Neural crest cell (in vitro differentiated cells): ENCODE measurements at places on chromosomes 2 and 18. TPM values are rescaled to one million over a fixed set of nuclear protein-coding genes. Genes with fewer than 3 reads are reported as not detected.

DNA sequence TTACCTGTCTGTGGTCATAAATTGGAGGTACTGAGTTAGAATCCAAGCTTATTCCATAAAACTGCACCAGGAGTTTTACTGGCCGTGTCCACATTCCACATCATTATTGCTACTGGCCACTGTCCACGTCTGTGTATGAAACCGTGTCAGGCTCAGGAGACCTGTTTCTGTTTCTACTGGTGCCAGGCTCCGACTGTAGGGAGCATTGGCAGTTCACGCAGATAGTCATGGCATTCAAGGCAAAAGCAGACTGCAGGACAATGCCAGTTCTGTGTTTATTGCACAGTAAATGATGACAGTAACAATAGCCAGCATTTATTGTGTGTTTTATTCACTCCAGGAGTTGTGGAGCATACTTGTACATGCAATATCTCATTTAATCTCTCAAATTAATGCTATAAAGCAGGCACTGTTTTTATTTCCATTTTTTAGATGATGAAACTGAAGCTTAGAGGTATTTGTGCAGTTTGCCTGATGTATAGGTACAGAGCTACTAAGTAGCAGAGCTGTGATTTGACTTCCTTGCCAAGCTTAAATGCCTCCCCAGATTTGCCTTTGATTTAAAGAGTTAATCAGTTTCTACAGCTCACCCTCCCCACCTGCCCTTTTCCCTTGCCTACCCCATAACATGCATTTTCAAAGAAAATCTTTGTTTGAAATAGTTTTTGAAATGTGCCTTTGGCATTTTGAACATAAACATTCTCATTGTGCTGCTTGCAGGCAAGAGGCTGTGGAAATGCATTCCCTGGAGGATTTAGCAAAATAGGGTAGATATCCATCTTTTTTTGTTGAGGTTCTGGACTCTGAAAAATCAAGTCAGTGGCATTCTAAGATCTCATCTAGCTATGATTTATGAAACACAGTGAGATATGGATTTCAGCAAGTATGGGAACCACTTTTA is 55.5 kb downstream of the MAP4K4 start:
- H3K36me3 ChIP-seq: peaks cover 7% of the 10 kb centered on the region
- H3K4me3 ChIP-seq: peak overlapping the region; percentile 73

Gene PDE11A
- 0.23 and 0.28 TPM in 2 replicates for total RNA-seq

DNA sequence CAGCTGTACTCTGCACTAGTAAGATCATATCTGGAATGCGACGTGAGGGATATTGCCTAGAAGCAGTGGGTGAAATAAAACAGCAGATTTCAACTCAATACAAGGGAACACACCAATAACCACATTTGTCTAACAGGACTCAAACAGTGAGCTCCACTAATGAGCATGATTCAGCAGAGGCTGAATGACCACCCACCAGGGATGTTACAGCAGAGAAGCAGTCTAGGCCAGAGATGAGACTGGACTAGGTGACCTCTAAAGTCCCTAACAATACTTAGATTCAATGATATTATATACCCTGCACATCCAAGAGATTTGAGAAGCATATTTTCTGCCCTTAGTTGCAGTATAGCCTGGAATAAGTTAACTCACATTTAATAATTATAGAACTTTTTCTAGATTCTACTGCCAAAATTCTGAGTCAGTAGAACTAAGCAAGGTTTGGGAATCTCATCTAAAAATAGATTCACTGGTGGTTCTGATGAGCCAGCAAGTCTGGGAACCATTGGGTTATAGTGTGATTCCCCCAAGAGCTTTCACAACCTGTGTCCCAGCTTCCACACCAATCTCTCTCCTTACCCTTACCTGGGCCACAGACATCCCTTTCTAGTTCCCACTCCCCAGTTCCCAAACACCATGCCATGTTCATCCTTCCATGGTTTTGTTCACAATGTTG is 6.3 kb downstream of the THOC1 start:
- H3K4me1 ChIP-seq: peaks cover 5% of the 10 kb centered on the region
- H3K27ac ChIP-seq: no peak overlapping the region

DNA sequence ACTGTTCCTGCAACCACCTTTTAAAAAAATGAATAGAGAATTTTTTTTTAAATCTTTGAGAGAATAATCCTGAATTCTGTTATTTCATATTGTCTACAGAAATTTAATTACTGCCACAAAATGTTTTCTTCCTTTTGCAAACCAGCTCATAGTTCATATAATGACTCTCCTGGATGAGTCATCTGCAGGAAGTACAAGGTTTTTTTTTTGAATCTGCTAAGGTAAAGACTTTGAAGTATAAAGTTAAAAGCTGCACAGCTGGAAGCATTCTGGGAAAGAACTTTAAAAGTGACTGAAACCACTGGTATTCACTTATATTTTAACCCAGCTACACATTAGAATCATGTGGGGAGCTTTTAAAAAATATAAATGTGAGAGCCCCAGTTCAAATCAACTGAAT is 25.4 kb downstream of the SESTD1 start:
- DNase-seq: no peak
- H3K27ac ChIP-seq: no peak overlapping the region
- no peaks in the 10 kb centered on the region for H3K27me3 ChIP-seq
- H3K4me3 ChIP-seq: no peak overlapping the region
- peaks cover 26% of the 10 kb centered on the region for H3K36me3 ChIP-seq

Gene SERPINB5
- not detected in 2 replicates for total RNA-seq

Gene CENPO
- 69.3 and 69.7 TPM in 2 replicates for total RNA-seq

DNA sequence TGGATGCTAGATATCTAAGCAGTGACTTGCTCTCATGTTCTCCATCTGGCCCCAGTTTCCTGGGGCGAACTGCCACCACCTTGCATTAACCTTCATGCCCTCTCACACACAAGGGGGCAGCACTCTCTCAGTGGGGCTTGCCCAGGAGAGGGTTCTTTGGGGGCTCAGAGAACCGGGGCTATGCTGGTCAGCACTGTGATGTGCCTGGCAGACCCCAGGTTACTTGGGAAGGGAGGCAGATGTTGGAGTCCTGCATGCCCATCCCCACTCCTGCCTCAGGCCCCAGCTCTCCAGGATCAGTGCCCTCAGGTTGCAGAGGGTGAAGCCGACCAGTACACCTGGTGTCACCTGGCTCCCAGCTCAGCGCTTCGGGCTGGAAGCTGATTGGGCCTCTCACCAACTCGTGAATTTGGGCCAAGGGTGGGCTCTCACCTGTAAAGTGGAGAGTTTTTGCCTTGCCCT is 396.2 kb upstream of the HS6ST1 start:
- peaks cover 11% of the 10 kb centered on the region for H3K4me1 ChIP-seq
- H3K27ac ChIP-seq: no peak overlapping the region

Gene NYAP2
- 0.35 and 0.36 TPM in 2 replicates for total RNA-seq

Gene CNTNAP5
- 0.56 and 1.1 TPM in 2 replicates for total RNA-seq

GRCh38 chr2:20212871-20213503 is 11.9 kb downstream of the SDC1 start:
- H3K27me3 ChIP-seq: no peaks in the 10 kb centered on the region
- DNase-seq: no peak
- no peak overlapping the region for H3K4me3 ChIP-seq
- H3K27ac ChIP-seq: no peak overlapping the region

DNA sequence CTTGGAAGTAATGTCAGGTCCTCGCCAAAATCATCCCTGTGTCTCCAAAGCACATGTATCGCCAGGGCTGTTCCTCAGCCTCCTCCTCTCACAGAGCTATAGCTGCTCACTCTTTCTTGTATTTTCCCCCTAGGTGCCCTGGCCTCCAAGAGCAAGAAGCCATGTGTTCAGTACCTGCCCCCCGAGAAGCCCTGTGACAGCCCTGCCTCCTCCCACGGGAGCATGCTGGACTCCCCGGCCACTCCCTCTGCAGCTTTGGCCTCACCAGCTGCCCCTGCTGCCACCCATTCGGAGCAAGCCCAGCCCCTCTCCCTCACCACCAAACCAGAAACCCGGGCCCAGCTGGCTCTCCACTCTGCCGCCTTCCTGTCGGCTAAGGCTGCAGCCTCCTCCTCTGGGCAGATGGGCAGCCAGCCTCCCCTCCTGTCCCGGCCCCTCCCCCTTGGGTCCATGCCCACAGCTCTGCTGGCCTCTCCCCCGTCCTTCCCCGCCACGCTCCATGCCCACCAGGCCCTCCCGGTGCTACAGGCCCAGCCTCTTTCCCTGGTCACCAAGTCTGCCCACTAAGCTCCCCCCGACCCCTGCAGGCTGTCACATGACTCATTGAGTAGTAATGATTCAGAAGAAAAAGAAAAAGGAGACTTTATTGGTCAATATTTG is 18.8 kb downstream of the TGOLN2 start:
- H3K4me1 ChIP-seq: peaks cover 4% of the 10 kb centered on the region
- no peaks in the 10 kb centered on the region for H3K36me3 ChIP-seq
- peak overlapping the region; percentile 90 for H3K27ac ChIP-seq
- H3K4me3 ChIP-seq: no peak overlapping the region
- no peak for DNase-seq

Gene AMER3
- total RNA-seq: 1.3 and 1.4 TPM in 2 replicates

DNA sequence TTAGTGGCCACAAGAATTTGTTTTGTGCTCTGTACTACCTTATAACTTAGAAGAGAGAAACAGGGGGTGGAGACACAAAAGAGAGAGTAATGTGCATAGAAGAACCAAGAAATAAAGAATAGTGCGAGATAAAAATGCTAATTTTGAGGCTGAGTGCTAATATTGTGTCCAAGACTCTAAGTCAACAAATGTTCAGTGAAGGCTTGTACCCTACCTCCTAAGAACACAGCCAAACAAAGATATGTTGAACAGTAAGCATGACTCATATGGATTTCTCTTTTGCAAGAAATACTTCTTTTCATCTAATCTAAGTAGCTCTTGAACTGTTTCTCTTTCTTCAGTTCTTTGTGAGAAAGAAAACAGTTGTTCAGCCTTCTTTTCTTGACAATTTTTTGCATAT is 45.2 kb downstream of the GAREM1 start:
- H3K27ac ChIP-seq: peak overlapping the region; percentile 54
- H3K4me1 ChIP-seq: peaks cover 64% of the 10 kb centered on the region
- H3K4me3 ChIP-seq: no peak overlapping the region
- H3K36me3 ChIP-seq: peaks cover 4% of the 10 kb centered on the region

DNA sequence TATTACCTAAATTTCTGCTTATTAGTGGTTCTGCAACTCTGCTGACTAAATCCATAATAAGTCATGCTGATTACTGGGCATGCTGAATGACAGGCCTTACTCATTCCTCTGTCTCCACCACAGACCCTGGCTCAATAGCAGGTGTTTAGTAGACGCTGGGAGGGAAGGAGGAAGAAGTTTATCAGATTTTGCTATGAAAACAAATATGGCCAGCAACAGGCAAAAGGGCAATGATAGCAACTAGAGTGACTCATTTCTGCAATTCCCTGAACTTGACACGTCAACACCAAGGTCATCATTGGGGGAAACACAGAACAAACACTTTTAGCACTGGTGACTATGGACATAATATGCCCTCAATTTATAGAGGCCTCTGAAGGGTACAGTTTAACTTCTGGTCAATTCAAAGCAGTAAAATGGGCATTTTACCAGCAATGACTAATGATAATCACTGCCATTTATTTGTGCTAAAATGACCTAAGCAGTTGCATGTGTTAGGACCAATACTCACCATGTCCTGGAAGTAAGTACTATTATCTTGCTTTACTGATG is 35.2 kb downstream of the TMEM163 start:
- H3K36me3 ChIP-seq: no peaks in the 10 kb centered on the region
- no peak overlapping the region for H3K4me3 ChIP-seq
- no peaks in the 10 kb centered on the region for H3K27me3 ChIP-seq
- DNase-seq: no peak
- no peaks in the 10 kb centered on the region for H3K4me1 ChIP-seq

Gene YPEL5
- 25.0 and 25.7 TPM in 2 replicates for total RNA-seq

DNA sequence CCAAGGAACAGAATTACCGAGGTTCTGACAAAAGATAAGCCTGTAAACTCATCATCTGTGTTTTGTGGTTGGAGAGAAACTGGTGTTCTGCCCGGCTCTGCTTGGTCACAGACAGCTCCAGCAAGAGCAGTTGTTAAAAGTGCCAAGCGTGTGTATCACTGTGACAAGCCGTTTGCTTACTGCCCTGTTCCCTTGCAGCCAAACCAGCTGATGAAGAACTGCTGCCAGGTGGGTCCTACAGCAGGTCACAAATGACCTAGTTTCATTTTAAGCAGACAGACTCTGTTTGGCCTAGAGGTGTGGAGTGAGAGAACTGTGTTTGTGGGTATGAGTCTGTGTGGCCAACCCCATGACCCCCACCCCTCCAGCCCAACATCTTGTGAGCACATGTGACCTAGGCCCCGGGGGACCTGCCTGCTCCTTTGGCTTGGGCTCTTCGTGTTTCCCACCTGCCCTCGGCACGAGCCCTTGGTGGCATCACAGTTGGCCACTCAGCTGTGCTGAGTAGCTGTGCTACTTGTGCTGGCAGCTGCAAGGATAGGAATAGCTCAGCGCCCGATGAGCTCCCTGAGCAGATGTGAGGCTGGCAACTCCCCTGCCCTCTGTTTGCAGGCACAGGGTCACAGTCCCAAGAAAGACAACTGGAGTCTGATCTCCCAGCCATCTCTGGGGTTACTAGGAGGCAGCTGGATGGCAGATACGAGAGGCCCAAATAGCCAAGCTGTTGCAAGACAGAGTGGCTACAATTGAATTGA is 9.7 kb downstream of the OXER1 start:
- H3K27me3 ChIP-seq: no peaks in the 10 kb centered on the region
- peaks cover 3% of the 10 kb centered on the region for H3K36me3 ChIP-seq
- DNase-seq: no peak
- no peak overlapping the region for H3K27ac ChIP-seq

DNA sequence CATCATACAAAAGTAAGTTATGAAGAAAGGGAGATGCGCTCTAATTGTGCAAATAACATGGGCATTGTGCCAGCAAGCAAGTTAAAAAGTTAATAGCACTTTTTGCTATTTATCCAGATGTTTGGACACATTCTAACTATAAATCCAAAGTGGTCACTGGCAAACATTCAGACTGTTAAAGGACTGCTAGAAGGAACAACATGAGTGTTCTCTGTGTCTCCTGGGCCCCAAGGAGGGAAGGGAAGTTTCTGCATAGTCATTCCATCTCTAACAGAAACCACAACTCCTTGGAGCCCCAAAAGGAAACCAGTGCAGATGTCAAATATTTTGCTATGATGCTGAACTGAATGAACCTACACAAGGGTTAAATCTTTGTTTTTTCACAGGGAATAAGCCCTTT is 213.3 kb upstream of the HNRNPA3 start:
- H3K4me3 ChIP-seq: no peak overlapping the region
- H3K36me3 ChIP-seq: no peaks in the 10 kb centered on the region
- no peak for DNase-seq
- H3K27ac ChIP-seq: no peak overlapping the region
- no peaks in the 10 kb centered on the region for H3K4me1 ChIP-seq
- no peaks in the 10 kb centered on the region for H3K27me3 ChIP-seq

Gene KIF1A
- total RNA-seq: 90.9 and 91.3 TPM in 2 replicates

DNA sequence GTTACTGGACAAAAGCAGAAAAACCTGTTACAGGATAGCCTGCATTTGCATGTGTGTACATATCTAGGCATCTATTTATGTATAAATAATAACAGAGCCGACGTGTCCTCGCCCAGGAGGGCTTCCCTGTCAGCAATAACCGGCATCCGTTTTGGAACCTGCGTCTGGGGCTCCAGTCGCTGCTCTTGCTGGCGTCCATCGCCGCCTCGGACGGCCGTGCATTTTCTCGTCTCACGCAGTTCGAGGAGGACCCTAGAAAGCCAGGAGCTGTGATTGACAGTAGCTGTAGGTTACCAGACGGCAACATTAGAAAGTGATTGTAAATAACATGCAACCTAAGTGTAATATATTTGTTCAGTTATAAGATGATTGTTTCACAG is 132.6 kb downstream of the NFATC1 start:
- peaks cover 11% of the 10 kb centered on the region for H3K4me1 ChIP-seq
- H3K27me3 ChIP-seq: peaks cover 21% of the 10 kb centered on the region
- H3K4me3 ChIP-seq: no peak overlapping the region
- no peaks in the 10 kb centered on the region for H3K36me3 ChIP-seq
